ENCODE measurements at places on chromosomes 2 and 18.

- no peak for DNase-seq
These were observed 17.1 kb downstream of the RNF144A start for GRCh38 chr2:6934345-6934744.

- DNase-seq: peak; percentile 29
These were observed 598 bp upstream of the CEP68 start for GRCh38 chr2:65055422-65056214.

DNA sequence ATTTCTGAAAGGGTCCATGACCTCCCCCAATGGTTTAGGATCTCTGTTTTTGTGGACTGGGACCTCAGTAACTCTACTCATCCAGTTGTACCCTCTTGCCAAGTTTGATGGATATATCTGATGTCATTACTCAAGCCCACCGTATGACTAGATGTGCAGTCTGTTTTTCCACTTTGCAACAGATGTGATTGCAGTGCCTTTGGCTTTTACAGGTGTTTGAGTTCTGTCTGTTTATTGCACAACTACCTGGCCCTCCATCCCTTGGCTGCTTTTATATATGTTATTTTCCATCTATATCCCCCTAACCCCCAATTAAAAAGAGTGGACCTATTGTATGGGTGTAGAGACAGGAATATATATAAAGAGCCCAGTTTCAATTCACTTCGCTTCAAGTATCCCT lies 10.8 kb downstream of the NCOA1 start:
- DNase-seq: no peak

DNA sequence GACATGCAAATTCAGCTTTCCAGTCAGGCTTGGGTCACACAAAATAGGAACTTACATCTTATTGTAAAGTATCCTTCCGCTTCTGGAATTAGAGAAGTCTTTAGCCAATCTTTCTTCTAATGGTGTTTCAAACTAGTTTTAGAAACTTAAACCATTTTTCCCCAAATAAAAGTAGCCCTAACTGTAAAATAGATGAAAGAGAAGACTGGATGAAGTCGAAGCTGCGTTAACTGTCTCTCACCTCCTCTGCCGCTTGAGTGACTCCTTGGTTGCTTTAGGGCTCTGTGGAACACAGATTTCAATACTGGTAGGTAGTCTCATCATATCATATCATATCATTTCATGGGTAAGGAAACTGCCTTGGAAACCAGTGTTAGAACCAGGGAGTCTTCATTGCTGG lies 498.4 kb downstream of the XIRP2 start:
- DNase-seq: no peak

DNA sequence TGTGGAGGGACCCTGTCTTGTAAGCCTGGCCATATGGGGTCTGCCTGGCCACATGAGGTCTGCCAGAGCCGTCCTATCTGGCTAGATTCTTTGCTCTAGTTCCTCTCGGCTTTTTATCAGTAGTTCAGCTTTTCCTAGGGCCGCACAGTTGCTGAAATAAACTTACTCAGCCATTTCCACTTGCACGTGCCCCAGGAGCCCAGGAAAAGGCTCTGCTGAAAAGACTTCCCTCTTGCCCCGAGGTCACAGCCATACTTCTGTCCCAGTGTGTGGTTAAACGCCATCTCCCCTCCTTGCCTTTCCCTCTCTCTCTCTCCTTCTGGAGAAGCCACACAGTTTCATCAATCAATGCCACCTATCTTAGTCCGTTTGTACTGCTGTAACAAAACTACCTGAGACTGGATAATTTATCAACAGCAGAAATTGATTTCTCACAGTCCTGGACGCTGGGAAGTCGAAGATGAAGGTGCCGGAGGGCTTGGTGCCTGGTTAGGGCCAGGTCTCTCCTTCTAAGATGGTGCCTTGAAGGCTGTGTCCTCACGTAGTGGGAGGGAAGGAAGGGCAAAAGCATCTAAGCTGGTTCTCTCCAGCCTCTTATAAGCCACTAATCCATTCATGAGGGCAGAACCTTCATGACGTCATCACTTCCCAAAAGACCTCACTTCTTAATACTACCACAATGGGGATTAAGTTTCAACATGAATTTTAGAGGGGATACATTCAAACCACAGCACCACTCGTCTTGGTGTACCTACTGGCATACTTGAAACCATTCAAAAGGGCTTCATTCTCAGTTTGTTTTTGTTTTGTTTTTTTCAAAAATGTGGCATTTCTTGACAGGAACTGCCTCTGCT lies 11.2 kb upstream of the GALM start:
- DNase-seq: no peak

DNA sequence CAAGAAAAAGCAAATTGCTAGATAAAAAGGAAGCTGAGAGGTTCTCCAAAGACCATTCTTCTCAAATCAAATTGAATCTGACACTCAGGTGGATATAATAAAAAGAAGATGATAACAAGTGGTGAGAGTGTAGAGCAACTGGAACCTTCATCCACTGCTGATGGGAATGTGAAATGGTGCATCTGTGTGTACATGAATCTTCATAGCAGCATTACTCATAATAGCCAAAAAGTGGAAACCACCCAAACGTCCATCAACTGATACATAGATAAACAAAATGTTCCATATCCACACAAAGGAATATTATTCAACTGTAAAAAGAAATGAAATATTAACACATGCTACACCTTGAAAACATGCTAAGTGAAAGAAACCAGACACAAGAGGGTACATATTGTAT lies 357.2 kb upstream of the EPHA4 start:
- no peak for DNase-seq

DNA sequence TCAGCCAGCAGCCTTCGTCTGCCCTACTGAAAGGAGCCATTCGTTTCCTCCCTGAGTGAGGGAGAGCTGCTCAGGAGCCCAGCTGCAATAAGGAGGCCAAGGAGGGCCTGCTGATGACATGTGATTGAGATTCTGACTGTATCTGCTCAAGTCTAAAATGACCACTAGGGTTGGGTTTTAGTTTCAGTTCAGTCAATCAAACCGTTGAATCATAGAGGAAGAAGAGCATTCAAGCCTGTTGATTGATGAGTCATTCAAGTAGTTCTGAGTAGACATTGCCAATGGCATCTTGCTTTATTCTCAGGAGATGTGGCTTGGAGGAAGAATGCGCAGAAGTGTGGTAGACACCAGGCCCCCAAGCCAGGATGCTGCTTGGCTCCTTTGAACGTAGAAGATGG lies 19.9 kb upstream of the BCL2L11 start:
- no peak for DNase-seq

- DNase-seq: no peak
These were observed 757.6 kb downstream of the NR4A2 start for GRCh38 chr2:155574941-155575340.

GRCh38 chr18:11454040-11454439 lies 155.4 kb upstream of the SLC35G4 start:
- no peak for DNase-seq

DNA sequence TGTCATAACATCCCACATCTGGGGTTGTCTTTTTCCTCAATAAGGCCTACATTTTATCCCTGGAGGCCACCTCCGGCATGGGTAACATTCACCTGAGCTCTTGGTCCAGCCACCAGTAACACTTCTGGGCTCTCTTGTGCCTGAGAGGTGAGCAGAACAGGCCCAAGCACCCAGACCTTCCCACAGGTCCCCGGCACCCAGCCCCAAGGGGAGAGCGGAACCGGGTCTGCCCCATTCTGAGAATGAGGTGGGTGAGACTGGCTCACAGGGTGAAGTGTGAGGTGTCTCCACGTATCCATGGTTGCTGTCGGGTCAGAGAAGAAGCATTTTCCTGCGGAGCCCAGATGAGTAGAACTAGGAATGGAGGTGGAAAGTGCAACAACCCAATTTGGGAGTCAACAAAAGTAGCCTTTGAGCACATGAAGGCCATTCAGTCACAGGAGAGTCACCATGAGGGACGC lies 496.7 kb upstream of the MYT1L start:
- no peak for DNase-seq

GRCh38 chr2:239608723-239609122 lies 207.9 kb upstream of the HDAC4 start:
- DNase-seq: no peak

GRCh38 chr18:29651122-29651680 lies 1391.3 kb downstream of the DSC3 start:
- DNase-seq: no peak

- DNase-seq: no peak
These were observed 41.4 kb upstream of the ITGB6 start for GRCh38 chr2:160241251-160242137.

DNA sequence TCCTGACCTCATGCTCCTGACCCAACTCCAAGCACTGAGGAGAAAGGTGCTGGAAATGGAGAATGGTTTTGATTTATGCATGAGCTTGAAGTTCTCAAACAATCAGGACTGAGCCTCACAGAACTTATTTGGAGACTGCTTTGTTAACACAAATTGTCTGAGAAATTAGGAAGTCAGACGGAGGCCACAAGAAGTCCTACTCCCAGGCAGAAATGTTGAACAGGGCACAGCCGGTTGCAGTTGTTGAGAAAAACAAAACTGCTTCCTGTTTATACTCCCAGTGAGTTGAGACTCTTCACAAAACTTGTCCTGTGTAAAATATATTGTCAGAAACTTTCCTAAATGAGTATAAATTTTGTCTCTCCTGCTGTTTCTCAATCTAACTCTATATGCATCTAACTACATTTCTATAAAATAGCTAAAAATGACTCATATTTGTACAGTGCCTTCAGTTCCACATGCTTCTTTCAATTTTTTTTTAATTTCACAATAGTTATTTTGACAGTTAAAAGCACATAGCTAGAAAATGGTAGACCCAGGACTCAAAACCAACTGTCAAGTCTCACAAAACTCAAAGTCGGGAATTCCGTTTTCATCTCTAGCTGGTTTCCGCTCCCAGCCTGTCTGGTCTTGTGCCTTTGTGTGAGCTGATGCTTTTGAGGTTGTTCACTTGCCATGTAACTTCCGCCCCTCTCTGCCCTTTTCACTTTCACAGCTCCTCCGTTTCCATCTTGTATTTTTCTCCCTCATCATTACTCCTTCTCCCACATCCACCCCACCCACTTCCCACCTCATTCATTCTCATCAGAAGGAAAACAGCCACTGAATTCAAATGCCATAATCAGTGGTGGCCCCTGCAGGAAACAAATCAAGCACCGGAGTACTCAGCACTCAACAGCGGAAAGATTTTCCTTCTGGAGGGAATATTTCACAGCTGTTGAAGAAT lies 215.0 kb downstream of the SUCLG1 start:
- no peak for DNase-seq

- no peak for DNase-seq
These were observed 59.5 kb downstream of the FAM168B start for GRCh38 chr2:131033786-131034121.

DNA sequence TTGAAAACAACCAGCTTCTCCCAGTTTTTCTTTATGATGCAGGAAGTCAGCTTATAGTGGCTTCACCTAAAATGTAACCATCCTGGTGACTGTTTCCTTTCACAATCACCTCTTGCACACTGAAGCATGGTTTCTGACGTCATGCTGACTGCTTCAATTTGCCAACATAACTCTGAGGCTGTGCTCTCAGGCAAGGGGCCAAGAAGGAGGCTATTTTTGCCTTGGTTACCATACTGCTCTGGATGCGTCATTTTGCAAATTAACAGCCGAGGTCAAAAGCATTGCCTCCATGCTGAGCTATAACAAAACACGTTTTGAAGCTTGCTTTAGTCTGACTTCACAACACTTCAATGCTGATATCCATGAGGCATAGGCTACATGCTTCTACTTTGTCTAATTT lies 397.8 kb downstream of the METTL4 start:
- DNase-seq: no peak

DNA sequence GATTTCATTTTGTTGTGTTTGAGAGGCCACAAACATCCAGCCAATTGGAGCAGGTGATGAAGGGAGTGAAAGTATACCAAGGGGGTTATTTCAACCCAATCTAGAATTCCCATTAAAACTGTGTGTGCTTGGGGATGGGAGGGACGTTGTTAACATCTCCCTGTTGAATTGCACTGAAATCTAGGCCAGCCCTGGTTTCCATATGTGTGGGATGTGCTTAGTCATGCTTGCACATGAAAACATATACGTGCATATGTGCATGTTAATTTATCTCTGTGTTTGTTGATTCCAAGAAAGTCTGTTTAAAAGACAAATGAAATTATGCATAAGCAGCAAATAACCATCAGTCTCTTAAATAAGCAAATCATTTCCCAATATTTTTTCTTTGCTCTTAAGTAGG lies 5.6 kb downstream of the CELF4 start:
- no peak for DNase-seq

DNA sequence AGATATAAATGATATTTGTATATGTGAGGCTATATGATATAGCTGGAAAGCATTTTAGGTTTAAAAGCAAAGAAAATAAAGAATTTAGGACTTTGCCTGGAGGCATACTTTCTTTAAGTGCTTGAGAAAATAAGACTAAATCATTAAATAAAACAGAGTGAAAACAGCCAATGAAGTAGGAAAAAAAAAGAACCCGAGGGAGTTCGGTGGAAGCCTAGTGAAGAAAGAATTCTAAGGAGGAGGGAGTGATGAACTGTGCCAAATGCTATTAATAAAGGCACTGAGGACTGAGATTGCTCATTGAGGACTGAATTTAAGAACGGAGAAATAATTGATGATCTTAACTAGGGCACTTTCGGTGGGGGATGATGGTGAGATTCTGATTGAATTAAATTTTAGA lies 573.5 kb downstream of the DSC3 start:
- no peak for DNase-seq

DNA sequence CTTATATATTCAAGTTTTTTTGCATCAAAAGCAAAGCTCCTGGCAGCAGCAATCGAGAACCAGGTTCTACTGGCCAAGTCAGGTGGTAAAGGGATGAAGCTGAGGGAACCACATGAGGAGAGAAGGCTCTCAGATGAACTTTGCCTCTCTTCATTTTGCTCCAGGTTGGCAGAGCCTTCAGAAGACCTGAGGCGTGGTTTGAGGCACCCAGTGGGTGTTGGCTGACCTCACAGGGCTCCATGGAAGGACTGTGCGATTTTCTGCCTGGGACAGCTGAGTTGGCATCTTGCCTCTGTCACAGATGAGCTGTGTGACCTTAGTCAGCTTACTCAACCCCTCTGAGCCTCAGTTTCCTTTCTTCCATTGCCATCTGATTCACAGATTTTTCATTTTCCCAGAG lies 89.0 kb downstream of the INSIG2 start:
- no peak for DNase-seq

- DNase-seq: no peak
These were observed 41.6 kb downstream of the LAMA3 start for GRCh38 chr18:23730857-23731256.

- DNase-seq: no peak
These were observed 15.6 kb downstream of the SCN1A start for GRCh38 chr2:166112193-166112605.
